Calu3 (cell line): ENCODE measurements at places on chromosomes 1 and 21. TPM values are rescaled to one million over a fixed set of nuclear protein-coding genes. Genes with fewer than 3 reads are reported as not detected.

DNA sequence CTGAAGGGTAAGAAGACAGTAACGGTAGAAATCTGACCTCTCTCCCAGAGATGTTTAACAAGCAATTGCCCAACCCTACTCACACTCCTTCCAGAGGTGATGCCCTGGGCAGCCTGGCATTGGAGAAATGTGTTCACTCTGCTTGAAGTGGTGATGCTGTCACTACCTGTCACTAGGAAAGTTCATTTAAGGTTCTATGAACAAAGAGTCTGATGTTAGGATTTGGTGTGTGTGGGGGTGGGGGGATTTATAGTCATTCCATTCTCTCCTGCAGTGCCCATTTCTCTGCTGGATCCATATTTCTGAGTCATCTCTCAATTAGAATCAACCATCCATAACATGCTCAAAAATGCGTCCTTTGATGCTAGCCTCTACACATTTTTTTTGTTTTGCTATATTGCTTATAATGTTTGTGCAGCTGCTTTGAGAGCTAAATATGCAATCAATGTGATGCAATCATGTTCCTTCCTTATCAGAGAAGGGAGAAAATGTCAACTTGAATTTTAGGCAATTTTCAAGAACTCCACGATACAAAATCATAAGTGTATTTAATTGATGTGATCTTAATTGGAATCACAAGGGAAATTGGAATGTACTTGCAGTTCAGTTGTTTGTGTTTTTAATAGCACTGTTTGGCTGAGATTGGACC lies 173.9 kb downstream of the DUSP10 start:
- no peak overlapping the region for H3K4me3 ChIP-seq
- no peaks in the 10 kb centered on the region for H3K4me1 ChIP-seq
- no peak for DNase-seq

DNA sequence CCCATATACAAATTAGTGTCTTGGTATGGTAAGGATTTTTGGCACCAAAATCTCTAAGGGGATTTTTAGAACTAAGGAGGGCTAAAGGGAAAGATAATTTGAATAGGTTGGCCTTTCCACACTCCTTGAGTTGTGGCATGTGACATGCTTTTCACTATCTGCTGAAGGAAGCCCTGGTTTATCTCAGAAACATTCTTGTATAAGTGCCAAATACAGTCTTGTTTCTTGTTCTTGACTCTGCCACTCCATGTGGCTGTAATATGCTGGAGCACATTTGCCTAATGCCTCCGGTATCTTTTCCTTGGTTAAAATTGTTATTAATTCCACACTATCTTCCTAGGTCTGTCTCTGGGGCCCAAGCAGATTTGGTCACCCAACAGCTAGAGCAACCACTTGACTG lies 457.0 kb downstream of the USP25 start:
- H3K36me3 ChIP-seq = no peaks in the 10 kb centered on the region
- H3K4me1 ChIP-seq = peaks cover 14% of the 10 kb centered on the region
- no peak for DNase-seq
- no peak overlapping the region for H3K27ac ChIP-seq
- H3K27me3 ChIP-seq = no peaks in the 10 kb centered on the region

Gene SPRR2E
- total RNA-seq = not detected in 2 replicates

DNA sequence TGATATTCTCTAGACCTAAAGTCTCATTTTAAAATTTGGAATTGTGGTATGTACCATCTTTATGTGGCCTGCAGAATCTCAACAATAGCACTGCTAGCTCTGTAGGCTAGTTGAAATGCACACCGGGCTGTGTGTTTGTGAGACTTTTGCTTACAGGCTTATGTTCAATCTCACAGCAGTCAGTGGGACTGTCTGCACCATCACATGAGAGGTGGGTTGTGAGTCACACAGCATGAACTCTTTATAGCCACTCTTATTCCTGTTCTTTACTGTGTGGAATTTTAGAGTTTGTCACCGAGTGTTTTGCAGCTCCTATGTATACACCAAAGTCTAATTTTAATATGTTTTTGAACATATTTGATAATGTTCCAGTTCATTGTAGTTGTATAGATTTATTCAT lies 74.6 kb downstream of the RASAL2 start:
- H3K36me3 ChIP-seq = no peaks in the 10 kb centered on the region
- H3K4me3 ChIP-seq = no peak overlapping the region
- no peak for DNase-seq
- no peaks in the 10 kb centered on the region for H3K27me3 ChIP-seq

Gene CADM3
- total RNA-seq = not detected in 2 replicates

- H3K36me3 ChIP-seq = no peaks in the 10 kb centered on the region
- no peaks in the 10 kb centered on the region for H3K4me1 ChIP-seq
- H3K27me3 ChIP-seq = peaks cover 24% of the 10 kb centered on the region
- H3K27ac ChIP-seq = no peak overlapping the region
- peak; percentile 44 for DNase-seq
- no peak overlapping the region for H3K4me3 ChIP-seq
These were observed 73.2 kb upstream of the ABCG1 start for GRCh38 chr21:42145569-42146272.
